Esophagus muscularis mucosa (tissue), 4 donors: ENCODE measurements at places on chromosomes 11 and 22. TPM values are rescaled to one million over a fixed set of nuclear protein-coding genes. Genes with fewer than 3 reads are reported as not detected.

DNA sequence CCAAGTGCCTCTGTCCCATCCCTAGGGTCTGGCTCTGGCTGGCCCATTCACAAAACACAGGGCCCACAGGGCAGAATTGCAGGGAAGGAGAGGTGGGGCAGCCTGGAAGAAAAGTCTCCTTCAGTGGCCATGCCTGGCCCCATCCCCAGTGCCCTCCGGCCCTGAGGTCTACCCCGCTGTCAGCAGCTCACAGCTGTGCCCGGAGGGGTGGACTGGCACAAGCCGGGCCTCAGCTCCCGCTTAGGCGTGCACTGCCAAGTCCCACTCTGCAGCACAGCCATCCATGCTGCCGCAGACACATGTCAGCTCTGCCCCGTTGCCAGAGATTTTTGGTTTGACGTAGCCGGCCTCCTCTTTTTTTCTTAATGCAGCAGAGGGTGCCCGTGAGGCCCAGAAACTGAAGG, 3.9 kb upstream of the SCN2B start:
- H3K4me1 ChIP-seq = peaks cover 28% of the 10 kb centered on the region
- no peaks in the 10 kb centered on the region for H3K27me3 ChIP-seq
- no peaks in the 10 kb centered on the region for H3K36me3 ChIP-seq
- no peak overlapping the region for H3K27ac ChIP-seq
- H3K4me3 ChIP-seq = peak overlapping the region; percentile 36

DNA sequence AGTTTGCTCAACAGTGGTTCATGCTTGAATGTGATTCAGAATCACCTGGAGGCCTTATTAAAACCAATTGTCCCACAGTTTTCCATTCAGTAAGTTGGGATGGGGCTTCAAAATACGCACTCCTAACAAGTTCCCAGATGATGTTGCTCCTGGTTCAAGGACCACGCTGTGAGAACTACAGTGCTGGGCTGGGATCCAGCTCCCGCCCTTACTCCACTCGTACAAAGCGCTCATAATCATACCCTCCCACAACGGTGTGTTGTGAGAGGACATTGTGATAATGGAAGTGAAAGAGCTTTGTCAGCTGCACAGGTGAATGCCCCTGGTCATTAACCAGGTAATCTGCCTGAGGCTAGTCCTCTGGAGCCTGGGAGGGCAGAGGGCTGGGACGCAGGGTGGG, 1.3 kb upstream of the CD82 start:
- H3K4me3 ChIP-seq = peak overlapping the region; percentile 61
- H3K27ac ChIP-seq = peak overlapping the region; percentile 92
- no peak for DNase-seq

DNA sequence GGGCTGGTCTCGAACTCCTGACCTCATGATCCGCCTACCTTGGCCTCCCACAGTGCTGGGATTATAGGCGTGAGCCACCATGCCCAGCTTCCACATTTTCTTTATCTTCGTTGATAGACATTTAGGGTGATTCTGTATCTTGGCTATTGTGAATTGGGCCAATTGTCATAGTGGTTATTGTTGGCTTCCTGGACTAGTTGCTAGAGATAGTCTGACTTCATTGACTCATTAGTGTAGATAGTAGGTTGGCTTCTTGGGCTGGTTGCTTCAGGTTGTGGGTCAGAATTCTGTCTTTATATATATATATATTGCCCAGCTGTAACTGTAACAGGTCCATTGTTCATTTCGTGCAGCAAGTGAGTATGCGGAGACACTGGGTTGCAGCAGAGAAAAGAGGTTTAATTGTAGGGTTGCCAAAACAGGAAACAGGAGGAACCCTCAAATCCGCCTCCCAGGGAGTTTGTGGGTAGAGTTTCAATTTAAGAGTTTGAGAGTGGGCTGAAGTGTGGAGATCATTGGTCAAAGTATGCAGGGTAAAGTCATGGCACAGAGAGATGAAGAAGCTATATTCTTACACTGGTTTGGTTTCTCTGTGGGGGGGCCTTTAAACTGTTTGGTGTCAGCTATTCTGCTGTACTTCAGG, 22.0 kb downstream of the ATG13 start:
- no peak overlapping the region for H3K27ac ChIP-seq
- no peaks in the 10 kb centered on the region for H3K27me3 ChIP-seq
- H3K4me3 ChIP-seq = no peak overlapping the region
- peaks cover 3% of the 10 kb centered on the region for H3K36me3 ChIP-seq
- no peaks in the 10 kb centered on the region for H3K4me1 ChIP-seq
- DNase-seq = no peak

GRCh38 chr11:112477152-112477551, 216.5 kb upstream of the PLET1 start:
- H3K27me3 ChIP-seq = no peaks in the 10 kb centered on the region
- H3K4me3 ChIP-seq = no peak overlapping the region

- peak overlapping the region; percentile 44 for H3K27ac ChIP-seq
- H3K27me3 ChIP-seq = no peaks in the 10 kb centered on the region
- peaks cover 42% of the 10 kb centered on the region for H3K4me1 ChIP-seq
- DNase-seq = no peak
- no peaks in the 10 kb centered on the region for H3K36me3 ChIP-seq
Measured at GRCh38 chr11:96098511-96099241, 174.8 kb upstream of the MTMR2 start.

DNA sequence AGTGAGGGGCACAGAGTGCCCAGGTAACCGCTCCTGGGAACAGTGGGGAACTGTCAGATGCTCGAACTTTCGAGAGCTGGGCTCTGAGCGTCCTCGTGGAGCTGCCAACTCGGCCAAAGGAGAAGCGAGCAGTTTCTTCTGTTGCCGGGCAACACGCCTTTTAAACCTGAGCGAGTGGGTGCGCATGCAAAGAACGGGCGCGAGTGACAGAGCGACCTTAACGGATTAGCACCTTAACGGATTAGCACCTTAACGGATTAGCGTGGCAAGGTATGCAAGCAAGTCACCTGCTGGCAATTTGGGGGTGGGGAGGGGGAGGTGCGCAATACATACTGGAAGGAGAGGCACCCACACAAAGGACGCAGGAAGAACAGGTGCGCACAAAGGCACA, 61.8 kb upstream of the PRODH start:
- no peak overlapping the region for H3K27ac ChIP-seq
- peaks cover 83% of the 10 kb centered on the region for H3K27me3 ChIP-seq
- H3K4me3 ChIP-seq = no peak overlapping the region
- no peaks in the 10 kb centered on the region for H3K4me1 ChIP-seq
- no peaks in the 10 kb centered on the region for H3K36me3 ChIP-seq

Gene MGAT3
- 4.6 TPM for total RNA-seq

Gene PTH
- not detected for total RNA-seq

GRCh38 chr22:35561796-35562526, 21.3 kb downstream of the RASD2 start:
- no peak for DNase-seq
- H3K4me3 ChIP-seq = no peak overlapping the region
- peaks cover 32% of the 10 kb centered on the region for H3K4me1 ChIP-seq
- H3K27ac ChIP-seq = no peak overlapping the region
- H3K27me3 ChIP-seq = no peaks in the 10 kb centered on the region

DNA sequence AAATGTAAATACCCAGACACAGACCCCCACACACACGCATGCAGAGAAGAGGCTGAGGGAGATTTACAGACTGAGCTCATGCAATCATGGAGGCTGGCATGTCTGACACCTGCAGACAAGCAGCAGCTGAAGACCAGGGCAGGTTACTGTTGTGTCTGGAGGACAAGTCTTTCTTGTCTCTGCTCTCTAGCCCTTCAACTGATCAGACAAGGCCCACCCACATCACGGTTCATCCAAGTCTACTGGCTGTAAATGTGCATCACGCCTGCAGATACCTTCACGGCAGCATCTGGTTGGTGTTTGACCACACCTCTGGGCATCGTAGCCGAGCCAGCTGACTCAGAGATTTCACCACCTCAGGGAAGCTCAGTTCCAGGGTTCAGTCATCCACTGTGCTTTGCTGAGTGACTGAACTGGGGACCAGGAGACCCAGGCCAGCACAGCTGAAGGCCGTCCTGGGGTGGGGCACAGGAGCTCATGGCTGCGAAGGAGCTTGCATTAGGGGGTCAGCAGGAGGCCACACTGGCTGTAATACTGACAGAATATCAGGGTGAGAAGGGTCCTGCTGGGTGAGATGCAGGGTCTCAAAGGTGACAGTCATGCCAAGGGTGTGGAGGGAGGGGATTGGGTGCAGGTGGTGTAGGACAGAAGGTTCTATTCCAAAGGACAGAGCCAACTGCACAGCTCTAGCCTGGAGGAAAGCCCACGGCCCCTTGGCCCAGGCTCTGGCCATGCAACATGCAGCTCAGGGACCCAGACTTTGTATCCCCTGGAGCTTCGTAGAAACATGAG, 304.9 kb downstream of the BRD1 start:
- H3K36me3 ChIP-seq = no peaks in the 10 kb centered on the region
- no peak for DNase-seq
- no peak overlapping the region for H3K27ac ChIP-seq
- peaks cover 7% of the 10 kb centered on the region for H3K27me3 ChIP-seq
- no peaks in the 10 kb centered on the region for H3K4me1 ChIP-seq
- H3K4me3 ChIP-seq = no peak overlapping the region
